ENCODE measurements at places on chromosomes 16 and 17.

DNA sequence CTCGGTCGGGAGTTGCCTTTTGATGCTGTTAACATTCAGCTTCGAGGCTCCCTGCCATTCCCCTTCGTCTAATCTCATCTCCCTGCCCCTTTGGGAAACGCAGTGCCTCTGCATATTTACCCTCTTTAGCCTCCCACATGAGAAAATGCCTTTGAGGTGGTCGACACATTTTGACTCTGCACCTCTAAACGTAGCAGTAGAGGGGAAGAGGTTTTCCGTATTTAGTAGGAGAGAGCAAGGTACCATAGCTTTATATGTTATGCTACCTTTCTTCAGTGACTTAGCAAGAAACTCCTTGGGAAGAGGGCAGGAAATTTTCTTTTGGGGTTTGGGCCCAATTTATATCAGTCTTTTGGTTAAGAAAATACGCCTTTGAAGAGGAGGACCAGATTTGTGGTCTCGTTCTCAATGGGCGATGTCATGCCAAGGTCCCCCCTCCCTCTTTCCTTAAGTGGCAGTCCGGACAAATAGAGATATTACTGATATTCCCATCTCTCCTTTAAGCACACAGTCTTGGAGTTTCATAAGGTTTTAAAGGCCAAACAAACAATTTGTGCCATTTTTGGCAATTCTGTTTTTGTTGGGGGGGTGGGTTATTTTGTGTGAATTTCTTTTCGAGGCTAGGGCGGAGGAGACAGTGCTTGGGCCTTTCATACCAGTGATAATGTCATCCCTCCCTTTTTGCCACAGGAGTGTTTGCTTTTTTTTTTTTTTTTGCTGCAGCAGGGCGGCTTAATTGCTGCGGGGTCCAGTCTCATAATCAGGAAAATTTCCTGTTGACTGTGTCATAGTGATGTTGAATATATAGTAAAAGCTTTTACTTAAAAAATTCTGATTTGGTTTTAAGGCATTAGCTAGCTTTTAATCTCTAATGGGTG lies 1.5 kb downstream of the PAFAH1B1 start:
- DNase-seq: no peak

- no peak for DNase-seq
These were observed 37.7 kb upstream of the RGS9 start for GRCh38 chr17:65099475-65099874.

DNA sequence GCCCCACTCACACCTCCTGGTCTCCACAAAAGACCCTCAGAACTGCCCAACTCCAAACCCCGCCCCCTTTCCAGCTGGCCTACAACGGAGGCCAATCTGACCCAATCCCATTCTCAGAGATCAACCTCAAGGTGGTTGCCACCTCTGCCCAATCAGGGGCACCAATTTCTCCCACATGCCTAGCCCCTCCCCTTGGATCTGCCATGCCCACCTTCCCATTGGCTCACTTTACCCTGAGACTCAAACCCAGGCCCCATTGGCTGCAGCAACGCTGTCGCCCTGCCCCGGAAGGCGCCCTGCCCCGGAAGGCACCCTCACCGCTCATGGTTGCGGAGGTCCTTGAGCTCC lies 10.6 kb downstream of the ZNF668 start:
- no peak for DNase-seq

DNA sequence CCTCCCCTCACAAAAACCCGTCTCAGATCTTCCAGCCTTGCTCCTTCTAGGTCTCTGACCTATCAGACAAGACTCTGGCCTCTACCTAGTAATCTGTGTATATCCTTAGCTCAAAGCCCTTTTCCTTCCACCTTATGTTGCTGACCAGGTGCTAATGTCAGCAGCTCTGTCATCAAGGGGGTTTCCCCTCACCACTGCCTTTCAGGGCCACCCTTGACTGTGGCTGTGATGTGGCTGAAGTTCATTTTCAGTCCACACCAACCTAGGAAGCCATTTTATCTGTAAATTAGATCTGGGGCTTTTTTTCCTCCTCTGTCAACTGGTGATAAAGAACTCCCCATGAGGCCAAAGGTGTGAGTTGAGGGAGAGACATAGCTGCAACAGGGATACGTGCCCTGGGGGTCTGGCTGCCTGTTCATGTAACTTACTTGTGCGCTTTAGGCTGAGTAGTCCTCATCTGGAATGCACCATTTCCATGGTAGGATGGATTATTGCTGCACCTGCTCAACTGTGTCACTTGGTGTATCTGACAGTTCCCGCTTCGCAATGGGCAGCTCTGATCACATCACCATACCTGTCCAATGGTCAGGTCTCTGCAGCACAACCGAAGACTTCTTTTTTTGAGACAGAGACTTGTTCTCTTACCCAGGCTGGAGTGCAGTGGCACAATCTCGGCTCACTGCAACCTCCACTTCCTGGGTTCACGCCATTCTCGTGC lies 14.7 kb upstream of the RUNDC3A start:
- no peak for DNase-seq
